Kidney glomerular epithelial cell (primary cell): ENCODE measurements at places on chromosomes 4 and X.

- DNase-seq = no peak
Measured at GRCh38 chr4:145326491-145326890, 146.1 kb upstream of the OTUD4 start.

DNA sequence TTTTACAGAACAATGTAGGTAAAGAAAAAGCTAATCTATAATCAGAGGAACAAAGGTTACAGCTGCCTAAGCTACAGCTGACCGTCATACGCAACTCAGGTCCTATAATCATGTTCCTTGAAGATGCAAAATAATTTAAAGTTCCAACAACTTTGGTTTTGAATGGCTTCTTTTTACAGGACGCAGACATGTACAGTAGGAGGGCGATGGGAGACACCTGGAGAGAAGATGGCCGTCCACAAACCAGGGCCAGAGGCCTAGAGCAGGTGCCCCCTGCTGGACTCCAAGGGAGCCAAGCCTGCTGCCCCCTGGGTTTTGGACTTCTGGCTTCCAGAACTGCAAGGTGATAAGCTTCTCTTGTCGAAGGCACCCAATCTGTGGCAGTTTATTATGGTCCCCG, 10.6 kb downstream of the HGFAC start:
- no peak for DNase-seq

GRCh38 chr4:127732623-127733328, 2.6 kb downstream of the SLC25A31 start:
- peak; percentile 24 for DNase-seq

DNA sequence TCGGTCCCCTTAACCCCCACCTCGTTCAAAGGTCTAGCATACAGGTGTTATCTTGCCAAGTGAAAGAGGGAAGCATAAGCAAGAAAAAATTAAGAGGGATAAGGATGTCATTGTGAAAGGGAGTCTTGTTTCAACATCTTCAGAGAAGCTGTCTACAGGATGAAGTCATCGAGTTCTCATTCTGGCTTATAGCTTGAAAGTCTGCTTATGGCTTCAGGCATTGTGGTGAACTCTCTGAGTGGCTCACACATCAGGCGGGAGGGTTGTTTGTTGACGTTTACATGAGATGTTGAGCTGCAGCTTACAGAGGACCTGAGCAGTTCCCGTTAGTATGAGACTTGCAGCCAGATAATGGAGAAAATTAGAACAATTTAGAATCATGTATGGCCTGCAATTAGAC, 16.6 kb downstream of the MAGEA9B start:
- no peak for DNase-seq
